ENCODE measurements at places on chromosomes 4 and X.

- DNase-seq: no peak
Observed at GRCh38 chr4:19748519-19749479, 502.9 kb upstream of the SLIT2 start.

DNA sequence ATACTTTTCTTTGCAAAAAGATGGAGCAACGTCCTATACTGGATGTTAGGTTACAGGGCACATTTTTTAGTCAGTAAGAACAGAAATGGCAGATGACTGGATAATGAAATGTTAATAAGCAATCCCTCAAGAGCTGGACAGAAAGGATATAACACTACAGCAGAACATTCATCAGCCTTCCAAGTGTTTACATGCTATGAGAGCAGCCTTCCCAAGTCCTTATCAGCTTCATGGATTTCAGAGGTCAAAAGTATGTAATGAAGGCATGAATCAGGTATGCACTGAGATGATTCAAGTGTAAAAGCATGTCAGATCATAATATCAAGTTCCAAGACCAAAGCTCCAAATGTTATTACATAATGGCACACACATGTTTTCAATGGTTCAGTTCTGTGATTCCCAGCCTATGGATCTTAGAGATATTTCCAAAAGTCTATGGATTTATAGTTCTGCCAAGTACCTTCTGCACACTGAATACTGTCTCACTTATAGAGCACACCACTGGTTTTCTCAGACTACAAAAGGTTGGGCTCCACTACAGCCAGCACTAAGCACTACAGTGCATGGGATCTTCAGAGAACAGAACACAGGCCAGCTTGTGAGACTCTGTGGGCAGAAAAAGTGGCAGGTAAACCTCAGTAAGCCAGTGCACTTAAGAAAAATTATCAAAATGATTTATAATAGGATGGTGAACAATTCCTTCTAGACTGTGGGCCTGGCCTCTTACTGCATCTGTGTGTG lies 49.2 kb downstream of the GPC4 start:
- DNase-seq: no peak

- no peak for DNase-seq
Observed at GRCh38 chr4:29717287-29718057, 1002.7 kb upstream of the PCDH7 start.

DNA sequence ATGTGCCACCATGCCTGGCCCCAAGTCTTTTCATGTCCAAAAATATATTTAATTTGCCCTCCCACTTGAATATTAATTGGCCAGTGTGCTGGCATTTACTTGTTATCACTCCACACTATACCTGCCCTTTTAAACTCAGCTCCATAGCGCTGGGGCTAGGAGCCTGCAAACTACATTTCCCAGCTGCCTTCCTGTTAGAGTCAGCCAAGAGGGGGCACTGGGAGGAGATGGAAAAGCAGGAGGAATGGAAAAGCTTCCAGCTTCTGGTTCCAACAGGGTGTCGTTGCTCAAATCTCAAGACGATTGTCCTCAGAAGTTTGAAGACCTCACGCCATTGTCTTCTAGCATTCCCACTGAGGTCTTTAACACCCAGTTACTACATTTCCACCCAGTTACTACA lies 315.5 kb downstream of the BCOR start:
- no peak for DNase-seq

DNA sequence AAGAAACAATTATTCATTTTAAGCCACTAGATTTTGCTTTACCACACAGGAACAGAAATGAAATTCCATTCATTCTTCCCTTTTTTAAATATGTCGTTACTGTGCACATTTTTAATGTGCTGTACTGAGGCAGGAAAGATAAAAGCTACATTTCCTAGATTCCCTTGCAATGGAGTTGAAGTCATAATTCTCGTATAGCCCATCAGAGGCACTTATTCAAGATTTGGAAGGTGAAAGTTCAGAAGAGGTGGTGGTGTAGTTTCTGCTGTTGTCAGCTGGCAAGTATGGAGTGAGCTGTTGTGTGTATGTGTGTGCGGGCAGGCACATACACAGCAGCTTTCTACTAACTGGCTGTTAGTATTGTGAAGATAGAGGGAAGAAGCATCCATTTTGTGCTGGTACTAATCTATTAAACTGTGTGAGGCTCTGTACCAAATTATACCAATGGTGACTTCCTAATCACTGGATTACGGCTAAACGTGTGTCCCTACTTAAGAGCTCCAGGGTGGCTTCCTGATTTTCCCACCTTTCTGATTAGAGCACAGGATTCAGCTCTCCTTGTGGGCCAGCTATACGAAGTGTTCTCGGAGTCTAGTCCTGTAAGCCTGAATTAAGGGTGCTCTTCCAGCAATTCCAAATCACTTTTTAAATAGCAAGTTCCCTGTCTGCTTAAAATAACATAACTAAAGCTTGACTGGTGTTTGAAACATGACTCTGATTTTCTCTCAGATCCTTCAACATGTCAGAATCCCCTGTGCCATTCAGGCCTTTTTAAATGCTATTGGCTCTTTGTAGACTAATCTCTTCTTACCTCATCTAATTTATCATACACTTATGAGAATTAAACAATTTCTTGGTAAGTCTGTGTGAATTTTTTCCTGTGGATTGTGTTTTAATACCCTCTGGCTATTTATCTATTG lies 43.8 kb downstream of the PDS5A start:
- DNase-seq: no peak

- DNase-seq: no peak
Observed at GRCh38 chr4:20288047-20288650, 36.4 kb downstream of the SLIT2 start.

DNA sequence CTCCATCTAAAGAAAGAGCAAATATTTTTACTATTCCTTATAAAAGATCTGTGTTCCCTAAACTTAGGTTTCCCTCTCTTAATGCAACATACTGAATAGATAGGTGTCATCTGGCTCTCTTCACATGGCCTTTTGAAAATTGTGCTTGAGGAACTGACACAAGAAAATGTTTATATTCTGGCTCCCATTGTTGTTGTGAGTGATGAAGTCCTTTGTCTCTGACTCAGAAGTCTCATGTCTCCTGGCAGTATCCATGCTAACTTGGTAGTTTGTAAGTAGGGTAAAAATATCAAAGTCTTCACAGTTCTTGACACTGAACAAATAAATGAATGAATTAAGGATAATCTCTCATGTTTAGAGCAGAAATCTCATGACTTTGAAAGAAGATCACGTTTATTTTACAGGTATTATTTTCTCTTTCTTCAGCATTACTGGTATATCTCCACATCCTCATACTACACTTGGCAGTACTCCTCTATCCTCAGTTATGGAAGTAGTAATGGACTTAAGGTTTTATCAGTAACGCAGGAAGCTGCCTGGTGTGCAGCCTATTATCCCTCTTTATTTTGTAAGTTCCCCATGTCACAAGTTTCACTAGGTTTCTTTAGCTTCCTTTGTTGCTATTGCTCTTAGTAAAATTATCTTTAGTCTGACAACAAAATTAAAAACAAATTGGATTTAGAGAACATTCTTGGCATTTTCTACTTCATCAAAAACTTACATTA lies 14.2 kb upstream of the PABPC4L start:
- no peak for DNase-seq

- DNase-seq: no peak
Observed at GRCh38 chr4:1250921-1251772, 2.2 kb upstream of the CTBP1 start.

DNA sequence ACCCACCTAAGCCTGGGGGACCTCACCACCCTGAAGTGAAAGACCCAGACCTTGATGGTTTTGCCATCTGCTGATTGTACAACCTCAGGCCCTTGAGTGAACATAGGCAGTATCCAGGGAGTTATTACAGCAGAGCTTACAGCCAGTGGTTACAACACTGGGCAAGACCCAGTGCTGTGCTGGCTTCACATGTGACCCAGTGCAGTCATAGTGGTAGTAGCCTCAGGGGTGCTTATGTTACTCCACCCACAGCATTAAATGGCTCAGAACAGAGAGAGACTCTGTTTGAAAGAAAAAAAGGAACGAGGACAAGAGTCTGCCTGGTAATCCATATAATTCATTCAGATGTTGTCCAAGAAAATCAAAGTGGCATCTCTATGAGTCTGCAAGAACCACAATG lies 45.2 kb upstream of the DACH2 start:
- no peak for DNase-seq

DNA sequence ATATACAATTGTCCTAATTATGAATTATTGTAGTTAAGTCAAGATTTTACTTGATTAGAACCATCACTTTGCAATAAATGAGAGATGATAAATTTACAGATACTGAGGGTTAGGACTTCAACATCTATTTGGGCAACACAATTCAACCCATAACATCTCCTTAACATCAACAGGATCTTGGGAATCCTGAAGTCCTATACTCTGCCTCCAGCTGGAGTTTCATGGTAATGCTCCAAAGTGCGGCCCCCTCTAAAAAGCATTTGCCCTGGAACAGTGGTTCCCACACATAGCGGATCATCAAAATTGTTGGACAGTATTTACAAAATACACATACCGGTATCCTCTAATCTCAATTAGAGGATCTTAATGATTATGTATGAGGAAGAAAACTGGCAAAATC lies 618.6 kb downstream of the CENPC start:
- DNase-seq: no peak

- DNase-seq: no peak
Observed at GRCh38 chr4:154390324-154390723, 101.3 kb downstream of the DCHS2 start.

All from activated CD4-positive, alpha-beta T cell treated with anti-CD3 and anti-CD28 coated beads for 1 hour (primary cell).